SJSA1 (cell line): ENCODE measurements at places on chromosomes 4 and X.

- DNase-seq, result no peak
Measured at GRCh38 chr4:36337665-36338185, 56.3 kb downstream of the DTHD1 start.

DNA sequence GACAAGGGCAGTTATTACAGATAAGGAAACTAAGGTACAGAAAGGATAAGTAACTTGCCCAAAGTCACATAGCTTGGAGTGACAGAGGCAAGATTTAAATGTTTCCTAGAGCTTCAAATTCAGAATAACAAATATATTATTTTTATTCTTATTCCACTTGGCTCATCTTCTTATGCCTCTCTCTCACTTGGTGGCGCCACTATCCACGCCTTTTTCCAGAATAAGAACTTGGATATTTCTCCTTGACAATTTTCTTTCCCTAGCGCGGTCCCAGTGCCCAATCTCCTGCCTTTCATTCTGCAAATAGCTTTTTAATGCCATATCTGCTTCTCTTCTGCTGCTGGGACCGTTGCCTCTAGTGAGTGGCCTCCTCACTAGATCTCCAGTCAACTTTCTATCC is 78.5 kb downstream of the MSN start:
- DNase-seq, result no peak

DNA sequence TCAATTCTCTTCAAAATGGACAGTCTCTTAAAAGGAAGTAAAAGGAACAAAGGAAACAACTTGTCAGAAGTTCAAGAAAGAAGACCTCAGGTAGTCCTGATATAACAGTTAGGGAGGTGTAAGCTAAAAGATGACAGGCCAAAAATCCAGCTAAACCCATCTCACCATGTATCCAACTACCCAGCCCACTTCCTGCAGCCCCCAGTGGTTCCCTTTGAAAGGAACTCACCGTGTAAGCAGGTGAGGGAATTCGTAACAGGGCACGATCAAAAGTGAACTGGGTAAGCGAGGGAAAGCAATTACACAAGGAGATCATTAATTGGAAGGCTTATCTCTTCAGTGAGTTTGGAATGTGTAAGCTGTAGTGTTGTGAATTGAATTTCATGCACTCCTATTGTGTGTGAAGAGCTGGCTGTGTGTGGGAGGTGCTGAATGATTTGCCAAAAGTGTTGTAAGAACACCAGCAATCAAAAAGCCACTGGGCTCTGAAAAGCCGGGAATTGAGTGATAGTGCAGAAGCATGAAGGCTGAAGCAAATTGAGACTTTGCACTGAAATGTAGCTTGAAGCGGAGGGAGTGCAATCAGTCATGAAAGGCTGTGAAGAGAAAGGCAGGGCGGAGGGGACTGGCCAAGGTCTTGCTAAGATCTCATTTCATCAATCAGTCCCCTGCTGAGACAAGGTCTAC is 914.2 kb upstream of the LCORL start:
- no peak for DNase-seq

DNA sequence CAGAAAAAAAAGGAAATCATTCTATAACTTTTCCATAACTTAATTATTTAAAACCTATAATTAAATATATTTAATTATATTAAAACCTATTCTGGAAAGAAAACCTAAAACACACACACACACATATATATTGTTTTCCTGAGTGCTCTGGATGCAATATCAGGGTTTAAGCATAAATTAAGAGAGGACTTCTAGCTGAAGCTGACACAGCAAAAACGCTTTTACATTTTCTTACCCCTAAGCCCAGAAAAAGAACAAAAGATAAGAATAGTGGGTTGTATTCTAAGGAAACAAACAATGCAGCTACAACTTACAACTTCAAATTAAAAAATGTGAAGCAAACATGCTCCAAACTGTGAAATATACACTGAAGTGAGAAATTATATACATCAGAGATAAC is 52.3 kb downstream of the TMPRSS11B start:
- no peak for DNase-seq

- DNase-seq, result no peak
Measured at GRCh38 chr4:8644461-8644891, 51.9 kb downstream of the CPZ start.
